C1 segment of cervical spinal cord (tissue), 14 donors: ENCODE measurements at places on chromosomes 3 and 15.
A peak's percentile ranks its signal among the peaks of the same experiment; 100 is the strongest.

DNA sequence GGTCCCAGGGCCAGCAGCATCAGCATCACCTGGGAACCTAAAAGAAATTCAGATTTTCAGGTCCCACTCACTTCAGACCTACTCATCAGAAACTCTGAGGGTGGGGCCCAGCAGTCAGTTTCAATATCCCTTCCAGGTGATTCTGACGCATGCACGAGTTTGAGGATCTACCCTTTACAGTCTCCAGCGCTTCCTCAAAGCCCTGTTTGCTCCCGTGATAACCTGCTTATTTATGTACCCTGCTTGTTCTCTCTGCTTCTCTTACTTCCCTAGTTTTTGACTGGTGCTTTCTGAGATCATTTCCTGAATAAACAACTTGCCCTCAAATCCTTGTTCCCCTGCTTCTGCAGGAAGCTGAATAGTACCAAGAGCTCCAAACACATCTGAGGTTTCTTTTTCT, 245.3 kb downstream of the ZNF621 start:
- no peak for DNase-seq

GRCh38 chr15:38389924-38390542, 63.9 kb upstream of the FAM98B start:
- DNase-seq = peak; percentile 4

GRCh38 chr3:111571282-111571681, 23.9 kb downstream of the ZBED2 start:
- no peak for DNase-seq

- DNase-seq = no peak
These were observed 338.4 kb upstream of the C2CD4B start for GRCh38 chr15:62503451-62503850.

- DNase-seq = no peak
These were observed 42.6 kb upstream of the SEMA6D start for GRCh38 chr15:47674586-47675232.

- DNase-seq = no peak
These were observed 42.1 kb upstream of the RSL24D1 start for GRCh38 chr15:55238877-55239276.

DNA sequence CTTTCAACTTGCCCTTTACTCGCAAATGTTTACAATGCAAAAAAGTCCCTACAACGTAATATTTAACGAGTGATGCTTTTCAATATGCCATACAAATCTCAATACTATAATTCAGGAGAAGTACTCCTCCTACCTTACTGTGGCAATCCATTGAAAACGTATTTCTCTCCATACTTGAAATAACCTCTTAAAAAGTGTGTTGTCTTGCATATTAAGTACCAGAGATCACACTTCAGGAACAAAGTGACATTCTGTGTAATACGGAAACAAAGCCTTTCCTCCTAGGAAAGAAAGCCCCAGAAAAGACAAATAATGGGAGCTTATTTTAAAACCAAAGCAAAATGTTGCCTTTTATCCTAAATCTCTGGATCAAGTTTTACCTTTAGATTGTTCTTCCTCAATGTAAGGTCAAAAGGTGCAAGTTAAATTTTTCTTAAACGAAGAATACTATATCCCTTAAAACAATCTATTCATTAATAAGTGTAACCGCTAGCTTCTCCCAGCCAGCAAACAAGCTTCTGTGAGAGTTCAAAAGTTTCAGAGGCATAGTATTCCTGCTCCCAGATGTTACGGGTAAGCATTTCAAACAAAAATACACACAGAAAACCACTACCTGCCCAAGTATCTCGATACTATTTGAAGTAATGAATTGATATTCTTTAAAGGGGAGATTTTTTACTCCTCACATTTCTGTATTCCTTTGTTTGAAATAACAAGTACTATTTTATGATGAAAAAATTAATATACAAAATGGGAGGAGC, 1.7 kb downstream of the TJP1 start:
- DNase-seq = no peak

DNA sequence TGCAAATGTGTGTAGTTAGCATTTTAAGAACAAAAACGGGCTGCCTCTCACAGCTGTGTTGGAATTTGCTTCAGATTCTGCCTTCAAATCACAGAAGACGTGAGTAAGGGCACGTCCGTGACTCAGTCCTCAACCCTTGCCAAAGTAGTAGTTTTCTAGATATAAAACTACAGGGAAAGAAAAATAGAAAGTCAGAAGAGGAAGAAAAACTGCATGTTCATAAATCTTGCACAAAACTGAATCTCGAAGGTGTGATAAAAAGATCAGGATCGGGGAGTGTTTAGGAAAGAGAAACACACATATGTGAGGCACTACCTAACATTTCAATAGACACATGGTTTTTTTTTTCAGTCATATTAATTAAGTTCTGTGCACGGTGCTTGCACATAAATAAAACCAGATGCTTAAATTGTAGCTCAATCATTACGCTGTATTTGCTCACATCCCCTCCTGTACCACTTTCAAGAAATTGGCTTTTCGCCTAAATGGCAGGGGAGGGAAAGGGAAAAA, 71.7 kb downstream of the P3H2 start:
- no peak for DNase-seq

DNA sequence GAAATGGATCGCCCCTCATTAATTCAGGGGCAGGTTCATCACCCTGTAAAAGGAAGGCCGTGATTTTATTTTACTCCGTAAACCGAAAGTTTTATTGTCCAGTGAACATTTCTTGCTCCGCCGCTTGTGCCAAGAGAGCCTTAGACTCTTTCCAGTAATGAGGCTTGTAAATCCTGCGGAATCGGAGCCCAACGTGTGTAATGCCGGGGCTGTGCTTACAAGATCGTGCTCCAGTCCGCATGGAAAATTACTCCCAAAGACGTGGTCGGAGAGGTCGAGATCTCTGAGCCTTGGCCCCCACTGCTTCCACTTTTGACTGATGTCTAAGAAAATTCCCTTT, 649 bp upstream of the PLOD2 start:
- no peak for DNase-seq

DNA sequence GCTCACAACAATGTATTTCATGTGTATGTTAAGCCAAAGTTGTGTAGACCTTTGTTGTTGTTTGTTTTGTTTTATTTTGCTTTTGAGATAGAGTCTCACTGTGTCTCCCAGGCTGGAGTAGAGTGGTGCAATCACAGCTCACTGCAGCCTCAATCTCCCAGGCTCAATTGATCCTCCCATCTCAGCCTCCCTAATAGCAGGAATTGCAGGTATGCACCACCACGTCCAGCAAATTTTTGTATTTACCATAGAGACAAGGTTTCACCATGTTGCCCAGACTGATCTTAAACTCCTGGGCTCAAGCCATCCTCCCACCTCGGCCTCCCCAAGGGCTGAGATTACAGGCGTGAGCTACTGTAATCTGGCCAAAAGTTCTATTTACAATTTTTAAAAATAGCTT, 2.7 kb downstream of the HERC1 start:
- no peak for DNase-seq

DNA sequence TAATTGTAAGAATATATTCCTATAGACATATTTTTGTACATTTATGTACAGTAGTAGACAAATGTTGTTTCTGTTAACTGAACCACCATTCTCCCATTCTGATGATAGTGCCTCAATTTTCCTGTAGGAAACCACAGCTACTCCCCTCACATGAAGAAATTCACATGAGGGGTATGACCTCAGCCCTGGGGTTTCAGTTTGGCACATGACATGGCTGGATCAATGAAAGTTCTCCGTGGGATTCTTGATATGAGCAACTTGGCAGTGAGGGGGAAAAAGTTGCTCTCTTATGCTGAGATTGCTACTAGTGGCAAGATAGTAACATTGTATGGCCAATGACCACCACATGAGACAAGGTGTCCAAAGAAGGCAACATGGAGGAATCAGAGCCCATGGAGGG, 1090.3 kb upstream of the CFAP20DC start:
- no peak for DNase-seq

- no peak for DNase-seq
These were observed 40.2 kb upstream of the DLG1 start for GRCh38 chr3:197338586-197338985.

DNA sequence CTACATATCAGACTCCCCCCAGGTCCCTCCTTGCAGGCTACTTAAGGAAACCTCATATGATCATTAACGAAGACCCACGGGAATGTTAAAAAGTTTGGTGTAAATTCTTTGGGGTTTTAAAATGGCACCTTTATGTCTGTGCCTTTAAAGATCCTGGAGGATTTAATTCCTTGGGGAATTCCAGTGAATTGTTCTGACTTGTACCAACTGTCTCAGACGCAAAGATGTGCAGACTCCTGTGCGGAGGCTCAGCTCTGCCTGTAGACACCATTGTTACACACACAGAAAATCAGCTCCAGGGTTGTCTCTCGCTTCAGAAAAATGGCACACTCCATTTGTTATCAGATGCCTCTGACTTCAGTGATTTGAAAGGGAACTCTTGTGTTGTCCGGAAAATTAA, 414.4 kb upstream of the CFAP20DC start:
- DNase-seq = no peak

DNA sequence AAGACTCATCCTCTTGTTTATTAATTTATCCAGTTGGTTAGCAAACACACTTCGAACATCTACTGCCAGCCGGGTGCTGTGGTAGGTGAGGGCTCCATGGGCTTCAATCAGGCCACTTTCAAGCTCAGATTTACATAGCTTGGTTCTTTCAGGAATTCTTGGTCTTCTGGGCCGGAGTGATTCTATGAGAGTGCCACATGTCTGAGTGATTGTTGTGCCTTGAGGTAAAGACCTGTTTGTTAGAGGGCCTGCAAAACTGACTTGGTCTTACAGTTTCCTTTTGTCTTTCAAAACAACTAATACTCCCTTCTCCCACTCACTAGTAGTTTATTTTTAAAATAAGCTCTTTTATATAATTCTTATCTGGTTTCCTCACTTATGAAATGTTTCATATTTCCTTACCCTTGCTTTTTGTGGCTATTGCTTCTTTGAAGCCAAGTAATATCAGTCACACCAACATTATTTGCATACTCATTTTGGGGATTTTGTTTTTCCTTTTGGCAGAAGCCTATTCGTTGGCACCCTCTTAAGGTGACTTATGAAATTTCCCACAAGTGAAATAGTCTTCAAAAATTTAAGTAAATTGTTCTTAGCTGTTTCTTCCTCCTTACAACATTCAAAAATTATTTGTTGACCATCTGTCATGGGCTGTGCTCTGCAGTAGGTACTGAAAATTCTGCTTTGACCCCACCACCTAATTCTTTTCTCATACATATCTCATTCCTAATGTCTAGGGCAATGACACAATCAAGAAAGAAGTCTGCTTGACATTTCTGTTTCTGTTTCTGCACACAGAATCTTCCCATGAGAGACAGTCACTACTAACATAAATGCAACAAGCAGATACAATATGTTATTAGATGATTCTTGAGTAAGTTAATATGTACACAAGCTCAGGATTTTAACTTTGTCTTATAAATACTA, 120.2 kb downstream of the LRRC28 start:
- no peak for DNase-seq

GRCh38 chr15:74172701-74173379, 670 bp upstream of the ISLR start:
- DNase-seq = no peak

GRCh38 chr3:168707900-168708299, 612.2 kb upstream of the GOLIM4 start:
- DNase-seq = no peak

DNA sequence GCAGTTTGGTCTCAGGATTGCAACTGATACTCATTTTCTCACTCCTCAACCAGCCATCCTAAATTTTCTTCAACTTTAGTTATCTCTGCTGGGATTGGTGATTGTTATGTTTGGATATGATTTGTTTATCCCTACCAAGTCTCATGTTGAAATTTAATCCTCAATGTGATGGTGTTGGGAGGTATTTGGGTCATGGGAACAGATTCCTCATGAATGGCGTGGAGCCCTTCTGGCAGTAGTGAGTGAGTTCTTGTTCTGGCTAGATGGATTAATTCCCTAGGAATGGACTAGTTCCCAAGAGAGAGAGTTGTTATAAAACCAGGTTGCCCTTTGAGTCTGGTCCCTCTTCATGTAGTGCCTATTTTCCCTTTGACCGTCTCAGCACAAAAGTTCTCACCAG, 399.9 kb downstream of the SQOR start:
- no peak for DNase-seq

DNA sequence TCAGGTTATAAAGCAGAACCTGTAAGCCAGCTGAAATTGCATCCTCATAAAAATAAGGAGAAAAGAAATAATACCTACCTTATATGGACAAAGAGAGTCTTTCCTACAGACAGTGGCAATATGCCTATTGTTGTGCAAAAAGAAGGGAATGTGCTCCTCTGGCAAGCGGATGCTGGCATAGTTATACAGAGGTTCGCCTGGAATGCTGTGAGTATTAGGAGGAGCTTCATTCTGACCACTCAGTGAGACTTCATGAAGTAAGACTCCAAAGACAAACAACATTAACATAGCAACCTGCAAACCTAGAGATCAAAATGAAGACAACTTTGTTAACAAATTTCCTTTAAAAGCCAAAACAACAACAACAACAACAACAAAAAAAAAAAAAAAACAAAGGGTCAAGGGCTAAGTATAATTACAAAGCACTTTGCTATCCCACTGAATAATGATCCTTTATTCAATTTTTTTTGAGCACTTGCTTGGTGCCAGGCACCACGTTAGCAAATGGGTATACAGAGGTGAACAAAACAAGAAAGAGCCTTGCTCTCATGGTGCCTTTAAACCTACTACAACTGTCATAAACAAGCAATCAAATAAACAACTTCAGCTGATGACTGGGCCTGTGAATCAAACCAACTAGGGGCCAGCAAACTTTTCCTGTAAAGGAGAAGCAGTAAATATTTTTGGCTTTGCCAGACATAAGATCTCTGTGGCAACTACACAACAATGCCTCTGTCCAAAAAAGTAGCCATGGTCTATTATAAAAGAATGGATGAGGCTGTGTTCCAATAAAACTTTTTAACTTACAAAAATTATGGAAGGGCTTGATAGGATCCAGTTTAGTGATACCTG, 3.7 kb downstream of the EOGT start:
- DNase-seq = no peak

DNA sequence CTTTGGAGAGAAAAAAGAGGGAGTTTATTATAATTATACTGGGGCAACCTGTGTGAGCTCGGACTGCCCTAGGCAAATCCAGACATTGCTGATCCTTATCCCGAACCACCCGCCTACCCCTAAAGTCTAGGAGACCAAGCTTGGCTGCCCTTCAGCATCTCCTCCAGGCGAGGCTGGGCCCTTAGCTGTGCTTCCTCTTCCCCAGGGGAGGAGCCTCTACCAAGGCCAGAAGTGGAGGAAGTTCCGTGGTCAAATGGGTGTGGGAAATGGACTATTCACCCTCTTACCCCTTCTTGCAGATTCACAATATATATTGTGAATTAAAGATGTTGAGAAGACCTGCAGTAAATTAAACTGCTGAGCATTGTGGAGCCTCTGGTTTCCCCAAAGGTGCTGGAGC, 158.3 kb upstream of the HES1 start:
- no peak for DNase-seq
